ENCODE measurements at places on chromosomes 5 and 9.

DNA sequence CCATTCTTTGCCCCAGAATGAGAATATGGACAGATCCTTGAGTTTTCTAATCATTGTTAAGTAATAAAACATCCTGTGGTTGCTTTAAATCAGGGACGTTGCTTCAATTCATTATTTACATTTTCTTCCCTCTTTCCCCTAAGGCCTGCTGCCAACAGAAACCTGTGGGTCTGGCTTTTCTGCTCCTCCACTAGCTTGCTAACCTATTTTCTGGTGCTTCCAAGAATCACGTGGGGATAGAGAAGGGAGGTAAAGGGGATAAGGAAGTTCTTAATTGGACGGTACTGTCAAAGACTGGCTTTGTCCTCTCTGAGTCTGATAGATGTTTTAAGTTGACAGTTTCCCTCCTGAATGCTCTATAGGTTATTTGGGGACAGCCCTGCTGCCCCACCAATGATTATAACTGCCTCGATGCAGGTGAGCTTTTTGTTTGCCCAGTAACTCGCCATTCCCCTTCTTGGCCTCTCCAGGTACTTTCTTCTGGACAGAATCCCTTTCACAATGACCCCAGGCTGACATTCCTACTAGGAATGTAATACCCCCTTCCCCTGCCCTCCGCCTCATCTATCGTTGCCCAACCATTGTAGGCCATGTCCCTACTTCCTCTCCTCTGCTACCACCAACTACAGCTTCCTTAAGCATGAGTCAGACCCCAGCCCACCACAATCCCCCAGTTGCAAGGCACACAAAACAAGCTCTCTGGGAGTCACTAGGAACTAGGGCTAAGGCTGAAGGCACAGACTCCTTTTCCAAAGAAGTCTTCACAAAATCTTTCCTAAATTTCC is 19.9 kb upstream of the CPEB4 start:
- DNase-seq: no peak

- no peak for DNase-seq
Measured at GRCh38 chr9:100063185-100063584, 35.6 kb downstream of the ERP44 start.

GRCh38 chr9:122821278-122821943 is 7.0 kb downstream of the PDCL start:
- DNase-seq: no peak

GRCh38 chr5:103356350-103357091 is 98.0 kb downstream of the MACIR start:
- no peak for DNase-seq

DNA sequence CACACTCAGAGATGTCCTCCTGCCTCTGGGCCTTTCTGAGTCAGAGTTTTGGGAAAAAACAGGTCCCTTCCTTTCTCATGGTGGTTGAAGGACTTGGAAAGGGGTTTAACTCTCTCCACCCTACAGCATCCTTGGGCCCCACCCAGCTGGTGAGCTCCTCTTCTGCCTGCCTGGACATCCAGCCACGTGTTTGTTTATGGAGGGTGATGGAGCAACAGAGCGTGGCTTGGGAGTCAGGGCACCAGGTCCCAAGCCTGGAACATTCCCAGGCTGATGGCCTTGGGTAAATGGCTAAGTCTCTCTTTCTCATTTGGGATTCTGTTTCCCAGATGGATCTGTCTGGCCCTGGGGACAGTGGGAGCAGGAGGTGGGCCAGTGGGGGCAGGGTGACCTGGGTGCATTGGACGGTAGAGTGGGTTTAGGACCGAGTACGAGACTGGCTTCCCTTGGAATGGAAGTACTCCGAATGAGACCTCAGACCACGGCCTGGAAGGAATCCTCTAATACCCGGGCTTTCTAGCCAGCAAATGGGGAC is 141.1 kb upstream of the IRX2 start:
- no peak for DNase-seq

DNA sequence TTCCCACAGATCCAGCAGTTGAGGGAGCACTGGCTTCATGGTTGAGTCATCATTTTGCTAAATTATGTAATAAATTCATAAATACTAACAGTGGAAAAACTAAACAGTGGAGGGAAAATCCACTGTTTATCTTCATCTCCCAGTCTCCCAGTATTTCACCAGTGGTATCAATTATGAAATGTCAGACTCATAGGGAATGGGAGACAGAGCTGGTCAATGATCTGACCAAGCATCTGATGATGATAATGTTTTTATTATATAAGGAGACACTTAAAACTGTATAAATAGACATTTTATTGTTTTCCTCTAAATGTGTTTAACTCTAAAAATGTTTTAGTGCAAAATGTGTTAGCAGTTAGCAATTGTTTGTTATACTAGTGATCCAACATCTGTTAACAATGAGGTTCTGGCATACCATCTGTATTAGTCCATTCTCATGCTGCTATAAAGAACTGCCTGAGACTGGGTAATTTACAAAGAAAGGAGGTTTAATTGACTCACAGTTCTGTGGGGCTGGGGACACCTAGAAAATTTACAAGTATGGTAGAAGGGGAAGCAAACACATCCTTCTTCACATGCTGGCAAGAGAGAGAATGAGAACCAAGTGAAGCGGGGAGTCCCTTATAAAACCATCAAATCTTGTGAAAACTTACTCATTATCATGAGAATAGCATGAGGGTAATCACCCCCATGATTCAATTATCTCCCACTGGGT is 11.8 kb upstream of the REEP5 start:
- DNase-seq: no peak

GRCh38 chr5:168377525-168377924 is 86.1 kb downstream of the WWC1 start:
- DNase-seq: no peak

- no peak for DNase-seq
Measured at GRCh38 chr9:84924266-84924665, 254.7 kb downstream of the NTRK2 start.

DNA sequence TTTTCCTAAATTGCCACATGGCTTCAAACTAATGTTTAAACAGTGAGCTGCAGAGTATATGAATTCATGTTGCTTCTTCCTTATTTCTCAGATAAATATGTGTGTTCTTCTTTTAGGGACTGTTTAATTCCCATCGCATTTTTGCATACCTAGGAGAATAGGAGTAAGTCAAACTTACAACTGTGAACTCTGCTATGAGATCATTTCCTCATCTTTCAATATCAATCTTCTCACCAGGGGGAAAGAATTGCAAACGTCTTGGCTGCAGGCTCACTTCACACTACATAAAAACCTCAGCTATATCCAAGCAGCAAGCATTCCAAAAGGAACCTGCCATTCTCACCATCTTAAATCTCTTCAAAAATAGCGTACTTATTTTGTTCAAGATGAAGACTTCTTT is 271.0 kb downstream of the DNAH5 start:
- no peak for DNase-seq

GRCh38 chr9:114212826-114213225 is 57.5 kb downstream of the COL27A1 start:
- no peak for DNase-seq

- no peak for DNase-seq
Measured at GRCh38 chr9:84750152-84750865, 80.8 kb downstream of the NTRK2 start.

GRCh38 chr5:157903117-157903450 is 44.1 kb upstream of the CLINT1 start:
- DNase-seq: no peak

- DNase-seq: no peak
Measured at GRCh38 chr5:178492278-178492677, 97.9 kb downstream of the COL23A1 start.

- no peak for DNase-seq
Measured at GRCh38 chr9:136380381-136380780, 6.9 kb upstream of the CARD9 start.

DNA sequence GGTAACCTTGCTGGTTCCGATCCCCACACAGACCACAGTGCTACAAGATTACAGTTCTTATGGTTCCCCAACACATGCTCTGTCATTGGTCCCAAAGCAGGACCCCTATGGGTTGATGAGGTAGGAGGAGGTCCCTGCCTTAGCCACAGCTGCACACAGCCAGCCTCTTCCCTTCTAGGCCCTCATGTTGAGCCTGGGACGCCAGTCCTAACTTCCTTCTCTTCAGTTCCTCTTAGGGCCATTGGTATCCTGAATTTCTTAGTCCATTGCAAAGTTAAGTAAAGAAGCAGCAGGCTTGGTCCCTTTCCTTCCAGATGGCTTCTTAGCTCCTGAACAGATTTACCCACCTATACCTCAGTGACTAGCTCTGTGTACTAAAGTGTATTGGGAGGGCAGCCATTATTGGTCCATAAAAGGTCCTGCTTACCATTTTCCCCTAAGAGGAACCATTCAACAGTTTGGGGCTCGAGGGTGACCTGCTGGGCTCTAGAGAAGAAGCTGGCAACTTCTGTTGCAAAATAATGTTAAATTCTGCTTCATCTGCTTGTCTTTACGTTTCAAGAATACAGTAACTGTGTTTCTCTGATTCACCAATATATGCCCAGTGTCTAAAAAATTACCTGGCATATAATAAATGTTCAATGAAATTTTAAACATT is 50.2 kb downstream of the PDCD1LG2 start:
- DNase-seq: no peak

DNA sequence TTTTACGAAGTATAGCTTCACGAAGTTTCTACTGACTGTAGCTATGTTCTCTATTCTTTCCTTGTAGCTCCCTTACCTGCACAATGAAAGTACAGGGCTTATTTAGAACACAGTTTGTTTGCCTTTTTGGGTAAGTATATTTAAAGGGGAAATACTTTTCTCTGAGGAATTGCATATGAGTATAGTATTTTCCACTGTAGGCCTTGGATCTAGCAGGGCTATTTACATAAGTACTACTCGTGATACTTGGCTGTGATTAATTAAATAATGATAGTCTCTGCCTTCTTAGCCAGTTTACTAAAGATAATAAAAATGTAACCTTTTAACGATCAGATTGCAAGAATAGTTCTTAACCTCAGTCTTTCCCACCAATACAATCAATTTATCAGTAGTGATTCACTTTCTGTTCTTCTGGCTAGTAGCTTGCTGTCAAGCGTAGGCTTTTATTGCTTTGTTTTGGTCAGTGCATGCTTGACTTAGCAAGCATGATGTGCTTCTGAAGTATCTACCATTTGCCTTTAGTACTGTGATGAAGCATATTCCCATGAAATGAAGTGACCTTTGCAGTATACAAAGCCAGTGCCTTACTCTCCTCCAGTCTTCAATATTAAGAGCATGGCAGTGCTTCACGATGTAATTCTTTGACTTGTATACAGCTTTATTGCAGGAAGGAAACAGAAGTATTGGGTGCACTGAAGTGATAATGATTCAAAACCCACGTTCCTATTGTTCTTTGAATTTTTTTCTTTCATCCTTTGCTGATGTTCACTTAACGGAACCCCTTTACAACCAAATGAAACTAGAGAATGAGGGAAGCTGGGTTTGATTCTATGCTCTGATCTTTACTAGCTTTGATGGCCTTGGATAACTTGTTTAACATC is 64.2 kb downstream of the SLC44A1 start:
- DNase-seq: no peak

DNA sequence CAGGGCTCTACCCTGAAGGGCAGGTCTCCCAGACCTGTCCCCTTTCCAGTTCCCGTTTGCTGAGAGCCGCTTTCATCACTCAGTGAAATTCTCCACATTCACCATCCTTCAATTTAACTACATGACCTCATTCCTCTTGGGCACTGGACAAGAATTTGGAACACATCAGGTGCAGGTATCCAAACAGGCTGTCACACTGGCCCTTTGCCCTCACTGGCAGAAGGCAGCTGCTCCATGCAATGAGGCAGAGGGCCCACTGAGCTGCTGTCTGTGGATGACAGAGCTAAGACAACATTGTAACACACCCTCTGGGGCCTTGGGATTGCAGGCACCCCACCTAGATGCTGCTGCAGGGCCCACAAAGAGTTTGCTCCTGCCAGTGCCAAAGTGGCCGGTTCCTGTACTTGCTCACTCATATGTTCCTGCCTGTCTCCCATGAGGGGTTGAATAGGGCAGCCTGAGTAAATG is 55.1 kb downstream of the ACTL7B start:
- peak; percentile 55 for DNase-seq

- peak; percentile 95 for DNase-seq
Measured at GRCh38 chr5:5421961-5422818, at the start of gene ICE1. Gene ICE1 (plus strand): TSS chr5:5422677. CDS start chr5:5422916, 239 bp downstream.

GRCh38 chr9:127711831-127712274 is 3.6 kb downstream of the PTRH1 start:
- no peak for DNase-seq

- DNase-seq: no peak
Measured at GRCh38 chr5:77642738-77643653, 4.5 kb upstream of the OTP start.

- peak; percentile 86 for DNase-seq
Measured at GRCh38 chr9:114108016-114108833, 9.1 kb upstream of the KIF12 start.

DNA sequence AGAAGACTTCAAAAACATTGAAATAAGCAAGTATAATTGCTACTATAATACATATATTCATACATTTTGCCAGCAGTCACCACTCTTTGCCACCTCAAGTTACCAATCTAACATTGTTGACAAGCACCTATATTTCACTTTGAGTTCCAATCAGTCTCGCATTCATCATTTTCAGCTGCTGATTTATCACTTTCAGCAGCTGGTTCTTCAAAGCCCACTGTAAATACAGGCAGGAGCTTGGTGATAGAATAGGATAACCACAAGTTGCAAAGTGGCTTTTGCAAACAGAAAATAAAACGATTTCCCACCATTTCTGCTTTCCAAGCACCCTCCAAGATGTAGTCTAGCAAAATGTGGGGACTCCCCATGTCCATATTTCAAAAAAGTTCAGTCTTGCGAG is 114.2 kb upstream of the ITGA1 start:
- DNase-seq: no peak

GRCh38 chr5:5813441-5813840 is 391.0 kb downstream of the ICE1 start:
- DNase-seq: no peak

GRCh38 chr9:120911295-120911837 is 15.2 kb downstream of the TRAF1 start:
- DNase-seq: no peak

DNA sequence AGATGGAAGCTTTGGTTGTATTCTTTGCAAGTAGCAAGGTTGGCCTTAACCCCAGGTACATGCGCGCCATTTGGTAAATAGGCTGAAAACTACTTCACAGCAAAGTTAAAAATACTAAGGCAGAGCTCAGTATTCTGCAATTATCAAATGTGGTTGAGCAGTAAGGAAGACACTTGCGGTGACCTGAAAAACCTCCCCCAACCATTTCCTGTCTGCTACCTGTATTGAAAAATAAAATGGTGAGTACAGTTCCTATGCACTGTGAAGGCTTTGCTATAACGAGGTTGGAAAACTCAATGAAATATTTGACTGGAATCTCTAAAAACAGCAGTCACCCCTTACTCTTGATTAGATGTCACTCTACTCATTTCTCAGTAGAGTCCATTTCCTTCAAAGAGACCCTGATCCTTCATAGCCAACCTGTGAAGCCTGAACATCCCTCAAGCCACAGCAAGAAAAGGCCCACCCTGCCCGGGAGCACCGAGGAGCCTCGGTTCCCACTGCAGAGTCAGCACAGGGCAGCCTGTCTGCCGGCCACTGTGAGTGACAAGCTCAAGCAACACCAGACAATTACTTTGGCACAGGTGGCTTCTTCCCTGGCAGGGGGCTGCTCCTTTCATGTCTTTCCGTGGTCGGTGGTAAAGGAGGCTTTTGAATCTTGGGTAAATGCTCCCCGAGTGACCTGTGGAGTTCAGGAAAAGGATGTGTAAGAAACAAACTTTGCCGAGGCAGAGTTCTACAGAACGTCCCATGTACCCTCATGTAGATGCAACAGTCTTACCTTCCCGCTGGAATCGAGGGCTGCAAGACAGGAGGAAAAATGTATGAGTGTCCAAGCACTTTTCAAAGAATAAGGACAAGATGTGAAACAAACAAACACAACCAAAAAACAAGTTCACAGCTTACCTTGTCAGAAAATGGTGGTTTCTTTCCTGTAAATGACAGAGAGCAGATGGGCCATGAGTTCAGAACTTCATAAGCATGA is 29.6 kb downstream of the C5orf58 start:
- DNase-seq: no peak
